ENCODE measurements at places on chromosomes 3 and 15.

- DNase-seq = no peak
Observed at GRCh38 chr15:96869122-96869521, 538.6 kb downstream of the NR2F2 start.

DNA sequence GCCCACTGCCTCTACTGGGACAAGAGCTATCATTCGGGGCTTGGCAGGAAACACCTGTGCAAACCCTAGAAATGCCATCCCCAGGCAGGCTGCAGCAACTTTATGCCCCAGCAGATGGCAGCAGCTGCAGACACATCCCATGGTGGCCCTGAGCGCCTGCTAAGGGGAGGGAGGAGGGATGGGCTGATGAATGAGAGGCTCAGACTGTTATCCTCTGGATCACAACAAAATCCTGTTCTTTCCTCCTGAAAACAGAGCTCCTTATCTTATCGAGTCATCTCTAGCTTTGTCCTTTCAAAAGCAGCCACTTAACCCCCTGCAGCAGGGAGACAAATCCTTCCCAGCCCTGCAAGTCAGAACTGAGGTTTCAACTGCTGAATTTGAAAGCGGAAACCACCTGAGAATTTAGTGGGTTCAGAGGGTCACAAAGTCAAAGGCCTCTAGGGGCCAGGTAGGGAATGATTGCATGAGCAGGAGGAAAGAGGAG, 90.6 kb upstream of the PROK2 start:
- peak; percentile 82 for DNase-seq

- DNase-seq = no peak
Observed at GRCh38 chr3:176208283-176208682, 989.0 kb downstream of the TBL1XR1 start.

DNA sequence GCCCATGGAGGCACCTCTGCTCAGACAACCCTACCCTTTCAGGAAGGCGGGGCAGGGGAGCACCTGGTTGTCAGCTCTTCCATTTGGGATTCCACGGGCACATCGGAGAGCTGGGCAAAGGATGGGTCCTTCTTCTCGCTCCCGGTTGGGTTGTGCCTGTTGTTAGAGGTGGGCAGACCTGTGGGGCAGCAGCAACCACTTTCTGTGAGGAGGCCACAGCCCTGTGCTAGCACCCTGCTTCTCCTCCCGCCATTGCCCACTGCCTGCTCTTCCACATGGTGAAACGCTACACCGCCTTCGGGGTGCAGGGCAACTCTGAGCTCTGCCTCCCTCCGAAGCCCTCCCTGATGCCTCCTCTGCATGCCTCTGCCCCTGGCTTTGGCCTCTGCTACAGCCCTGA, 7.0 kb upstream of the HHATL start:
- DNase-seq = no peak

- no peak for DNase-seq
Observed at GRCh38 chr3:194817592-194817930, 131.9 kb downstream of the FAM43A start.

- no peak for DNase-seq
Observed at GRCh38 chr3:164007765-164008164, 1070.5 kb downstream of the SI start.

DNA sequence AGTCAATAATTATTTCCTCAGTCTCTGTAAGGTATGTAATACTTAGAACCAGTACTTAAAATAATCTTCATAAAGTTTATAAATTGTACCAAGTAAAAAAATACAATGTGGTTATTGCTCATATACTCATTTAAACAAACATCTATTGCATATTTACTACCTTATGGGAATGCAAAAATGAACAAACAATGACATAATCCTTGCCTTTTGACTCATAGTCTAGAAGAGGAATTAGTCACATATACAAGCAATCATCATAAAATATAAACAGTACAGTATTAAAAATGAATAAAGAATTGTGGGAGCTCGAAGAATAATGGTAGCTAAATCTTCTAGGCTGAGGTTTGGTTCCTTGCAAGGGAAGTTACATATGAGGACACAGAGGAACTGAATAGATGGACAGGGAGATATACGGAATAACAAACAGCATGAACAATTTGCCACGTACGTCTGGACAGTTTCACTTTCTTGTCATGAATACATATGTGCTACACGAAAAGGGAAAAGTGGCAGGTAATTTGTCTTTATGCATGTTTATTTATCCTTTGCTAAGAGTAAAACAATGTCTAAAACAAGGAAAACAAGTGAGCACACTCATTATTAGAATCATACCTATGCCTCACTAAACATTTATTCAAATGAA, 17.2 kb downstream of the IMPG2 start:
- no peak for DNase-seq

GRCh38 chr15:63312286-63312685, 34.9 kb downstream of the APH1B start:
- no peak for DNase-seq

DNA sequence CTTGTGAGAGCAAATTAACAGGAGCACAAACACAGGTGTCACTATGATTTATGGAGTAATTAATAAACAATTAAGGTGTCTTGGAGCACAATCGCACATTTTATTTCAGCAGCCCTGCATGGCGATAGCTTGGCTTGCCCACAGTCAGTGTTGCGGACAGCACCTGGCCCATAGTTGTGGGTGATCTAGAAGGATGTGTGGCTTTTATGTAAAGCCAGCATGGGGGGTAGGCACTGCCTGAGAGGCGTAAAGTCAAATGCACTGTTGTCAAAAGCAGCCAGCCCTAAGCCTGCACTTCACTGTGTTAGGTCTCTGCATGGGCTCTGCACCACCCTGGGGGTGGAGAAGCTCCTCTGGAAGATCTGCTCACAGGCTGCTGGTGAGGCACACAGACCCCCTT, 177.4 kb upstream of the PPP2R3A start:
- no peak for DNase-seq

- DNase-seq = no peak
Observed at GRCh38 chr3:31876331-31876730, 104.7 kb downstream of the OSBPL10 start.

- DNase-seq = peak; percentile 69
Observed at GRCh38 chr3:42831321-42831713, 22.1 kb downstream of the ACKR2 start.

GRCh38 chr15:101346928-101347327, 51.9 kb upstream of the SNRPA1 start:
- no peak for DNase-seq

GRCh38 chr15:88391700-88392099, 75.5 kb downstream of the MRPL46 start:
- DNase-seq = no peak

DNA sequence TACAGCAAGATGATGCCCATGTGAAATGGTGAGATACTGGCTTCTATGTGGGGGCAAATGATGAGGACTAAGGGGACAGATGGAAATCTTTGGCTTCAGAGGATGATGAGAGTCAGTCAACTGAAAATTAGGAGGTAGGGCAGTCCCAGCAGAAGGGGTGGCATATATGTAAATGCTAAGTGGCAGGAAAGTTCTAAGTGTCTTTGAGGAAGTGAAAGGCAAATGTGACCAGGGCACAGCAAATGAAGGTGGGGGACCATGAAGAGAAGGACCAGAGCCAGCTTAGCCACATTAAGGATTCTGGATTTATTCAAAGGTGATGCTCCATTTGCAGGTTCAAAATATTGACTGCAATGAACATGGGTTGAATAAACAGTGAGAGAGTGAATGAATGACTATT, 29.2 kb upstream of the LIMD1 start:
- no peak for DNase-seq

DNA sequence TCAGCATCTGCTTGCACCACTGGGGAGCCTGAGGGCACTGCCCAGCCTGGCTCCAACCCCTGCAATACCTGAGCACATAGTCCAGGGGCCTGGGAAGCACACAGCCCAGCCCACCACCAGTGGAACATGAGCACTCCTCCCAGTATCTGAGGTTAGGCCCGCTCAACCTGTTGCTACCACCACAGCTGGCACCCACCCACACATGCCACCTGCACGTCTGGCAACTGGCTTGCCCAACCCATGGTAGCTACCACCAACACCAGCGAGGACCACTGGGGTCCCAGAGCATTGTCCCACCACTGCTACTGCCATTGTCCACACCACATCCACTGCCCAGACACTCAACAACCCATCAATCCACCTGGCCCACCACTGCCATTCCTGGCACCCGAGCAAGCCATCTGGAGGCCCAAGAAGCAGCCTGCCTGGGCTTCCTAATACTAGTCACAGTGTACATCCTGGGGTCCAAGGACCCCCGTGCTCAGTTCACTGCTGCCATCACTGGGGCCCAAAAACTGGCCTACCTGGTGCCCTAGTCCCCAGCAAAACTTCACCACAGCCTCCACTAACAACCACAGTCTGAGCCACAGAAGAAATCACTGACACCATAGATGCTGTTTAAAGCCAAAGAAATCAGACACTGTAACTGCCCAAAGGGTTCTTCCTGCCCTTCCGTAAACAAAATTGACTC, 62.1 kb upstream of the TBC1D23 start:
- DNase-seq = no peak

DNA sequence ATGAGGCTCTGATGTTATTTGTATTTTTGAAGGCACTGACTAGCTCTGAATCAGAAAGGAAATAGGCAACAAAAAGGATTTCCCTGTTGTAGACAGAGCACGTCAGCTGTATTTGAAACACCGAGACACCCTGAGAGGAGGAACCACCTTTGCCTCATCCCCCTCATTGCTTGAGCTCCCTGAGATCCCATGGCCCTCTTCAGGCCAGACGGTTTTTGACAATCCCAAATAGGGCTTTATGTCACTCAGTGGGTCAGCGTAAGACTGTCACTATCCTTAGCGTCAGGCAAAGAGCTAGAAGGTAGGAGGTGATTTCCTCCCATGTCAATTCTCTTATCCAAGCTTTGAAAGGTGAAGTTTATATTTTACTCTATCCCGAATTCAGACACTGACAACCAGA, 254.3 kb downstream of the ZNF621 start:
- DNase-seq = no peak

- DNase-seq = no peak
Observed at GRCh38 chr3:56219894-56220805, 248.1 kb downstream of the ERC2 start.

- DNase-seq = no peak
Observed at GRCh38 chr3:150611666-150612065, 8.5 kb downstream of the SELENOT start.

DNA sequence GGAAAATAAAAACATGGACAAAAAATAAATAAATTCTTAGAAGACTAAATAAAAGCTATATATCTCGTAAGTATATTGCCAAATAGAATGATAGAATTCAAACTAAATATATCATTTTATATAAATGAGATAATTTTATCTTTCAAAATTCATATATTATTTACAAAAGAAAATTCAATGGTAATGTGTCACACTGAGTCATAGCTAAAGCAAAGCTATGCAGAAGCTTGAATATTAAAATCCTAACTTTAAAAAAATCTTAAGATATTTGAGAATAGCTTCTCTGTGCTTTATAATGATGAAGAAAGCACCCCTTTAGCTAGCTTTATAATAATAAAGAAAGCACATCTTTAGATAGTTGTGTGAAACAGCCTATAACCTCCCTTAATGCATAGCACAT, 1010.8 kb downstream of the OTOL1 start:
- DNase-seq = no peak

- no peak for DNase-seq
Observed at GRCh38 chr3:111741181-111741580, 117.9 kb upstream of the PHLDB2 start.

- no peak for DNase-seq
Observed at GRCh38 chr3:172321035-172321434, 127.2 kb downstream of the GHSR start.

GRCh38 chr3:128195802-128196201, 42.5 kb downstream of the EEFSEC start:
- no peak for DNase-seq

DNA sequence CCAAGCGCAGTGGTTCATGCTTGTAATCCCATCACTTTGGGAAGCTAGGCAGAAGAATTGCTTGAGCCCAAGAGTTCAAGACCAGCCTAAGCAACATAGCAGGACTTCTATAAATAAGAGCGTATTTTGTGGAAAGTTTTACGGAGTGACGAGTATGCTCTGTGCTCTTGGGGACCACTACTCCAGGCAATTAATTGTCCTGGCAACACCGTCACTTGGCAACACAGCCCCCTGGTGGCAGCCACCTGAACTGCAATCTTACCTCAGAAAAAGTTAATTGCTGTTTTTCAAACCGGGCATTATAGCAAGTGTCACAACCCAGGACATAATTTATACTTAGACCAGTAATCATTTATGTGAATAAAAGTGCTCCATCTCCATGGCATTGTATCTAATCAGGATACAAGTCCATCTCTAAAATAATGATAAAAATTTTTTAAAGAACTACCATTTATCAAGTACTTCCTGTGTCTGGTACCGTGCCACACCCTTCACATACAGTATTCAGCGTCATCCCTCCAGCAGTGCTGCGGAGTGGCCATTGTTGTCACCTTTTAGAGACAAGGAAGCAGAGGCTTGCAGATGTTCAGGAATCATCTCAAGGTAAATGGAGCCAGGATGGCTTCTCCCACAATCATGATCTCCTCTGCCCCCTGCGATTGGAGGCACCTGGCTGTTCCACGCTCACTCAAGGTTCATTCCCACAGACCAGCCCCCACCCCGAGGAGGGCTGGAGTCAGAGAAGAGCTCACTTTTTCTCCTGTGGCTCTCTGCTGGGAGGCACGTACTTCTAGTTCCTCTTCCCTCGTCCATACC, 34.5 kb downstream of the PLA2G4D start:
- DNase-seq = peak; percentile 56

GRCh38 chr3:128426128-128426921, 40.4 kb downstream of the DNAJB8 start:
- DNase-seq = peak; percentile 93

- no peak for DNase-seq
Observed at GRCh38 chr3:41693799-41694198, 268.1 kb downstream of the ULK4 start.

DNA sequence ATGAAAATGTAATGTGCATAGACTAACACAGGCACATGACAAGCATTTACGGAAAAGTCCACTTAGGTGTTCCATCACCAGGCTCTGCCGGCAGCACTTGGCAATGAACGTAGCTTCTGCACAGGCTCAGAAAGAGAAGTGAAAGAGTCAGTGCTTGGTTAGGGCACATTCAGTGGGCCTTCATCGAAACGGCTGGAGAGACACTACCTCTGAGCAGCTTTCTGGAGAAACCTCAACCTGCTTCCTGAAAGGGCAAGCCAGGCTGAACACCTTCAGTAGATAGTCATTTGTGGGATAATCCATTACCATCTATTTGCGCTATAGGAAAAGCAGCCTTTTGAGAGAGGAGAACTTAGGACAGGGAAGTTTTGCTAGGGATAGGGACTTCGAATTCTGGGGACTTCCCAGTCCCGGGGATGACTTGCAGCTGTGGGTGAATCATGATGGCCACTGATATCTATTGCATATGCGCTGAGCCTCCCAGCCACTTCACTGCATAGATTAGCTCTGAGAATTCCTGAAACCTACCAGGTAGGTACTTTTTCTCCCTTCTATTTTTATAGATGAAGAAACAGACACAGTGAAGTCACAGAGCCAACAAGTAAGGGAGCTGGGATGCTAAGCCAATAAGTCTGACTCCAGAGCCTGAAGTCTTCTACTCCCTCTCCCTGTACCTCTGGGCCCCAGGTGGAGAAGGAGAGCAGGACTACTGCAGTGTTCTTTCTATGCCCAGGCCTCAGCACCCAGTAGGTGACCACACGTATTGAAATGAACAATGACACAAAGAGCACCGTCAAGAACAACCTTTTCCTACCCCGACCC, 4.2 kb upstream of the SH2D7 start:
- DNase-seq = no peak
